ENCODE measurements at places on chromosomes 6 and 20. TPM values are rescaled to one million over a fixed set of nuclear protein-coding genes. Genes with fewer than 3 reads are reported as not detected.

Gene PCMTD2
- total RNA-seq = 83.3 TPM

DNA sequence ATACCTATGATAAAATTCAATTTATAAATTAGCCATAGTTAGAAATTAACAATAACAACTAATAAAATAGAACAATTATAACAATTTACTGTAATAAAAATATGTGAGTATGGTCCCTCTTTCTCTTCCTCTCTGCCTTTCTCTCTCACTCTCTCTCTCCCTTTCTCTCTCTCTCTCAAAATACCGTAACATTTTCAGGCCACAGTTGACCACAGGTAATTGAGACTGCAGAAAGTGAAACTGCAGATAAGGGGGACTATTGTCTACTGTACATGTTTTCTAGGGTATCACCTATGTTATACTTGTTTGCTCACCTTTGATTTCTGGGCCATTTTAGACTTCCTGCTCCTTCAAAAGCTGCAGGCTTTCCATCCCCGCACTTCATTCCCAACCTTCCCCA lies 46.8 kb downstream of the LY86 start:
- no peaks in the 10 kb centered on the region for H3K4me1 ChIP-seq
- H3K4me3 ChIP-seq = no peak overlapping the region
- H3K27me3 ChIP-seq = no peaks in the 10 kb centered on the region
- no peak overlapping the region for H3K27ac ChIP-seq
- no peak for DNase-seq

Gene FOXQ1
- total RNA-seq = not detected

Gene RUNX2
- 0.85 TPM for total RNA-seq

Gene RAET1G
- 1.6 TPM for total RNA-seq

- H3K27me3 ChIP-seq = no peaks in the 10 kb centered on the region
- DNase-seq = no peak
- H3K27ac ChIP-seq = no peak overlapping the region
- H3K4me1 ChIP-seq = no peaks in the 10 kb centered on the region
These were observed 83.1 kb upstream of the SLC24A3 start for GRCh38 chr20:19129306-19129705.

Gene OR12D1
- total RNA-seq = not detected

- no peaks in the 10 kb centered on the region for H3K27me3 ChIP-seq
- H3K27ac ChIP-seq = no peak overlapping the region
- no peak overlapping the region for H3K4me3 ChIP-seq
- no peaks in the 10 kb centered on the region for H3K4me1 ChIP-seq
- DNase-seq = no peak
These were observed 274.7 kb upstream of the ID4 start for GRCh38 chr6:19562468-19562867.

DNA sequence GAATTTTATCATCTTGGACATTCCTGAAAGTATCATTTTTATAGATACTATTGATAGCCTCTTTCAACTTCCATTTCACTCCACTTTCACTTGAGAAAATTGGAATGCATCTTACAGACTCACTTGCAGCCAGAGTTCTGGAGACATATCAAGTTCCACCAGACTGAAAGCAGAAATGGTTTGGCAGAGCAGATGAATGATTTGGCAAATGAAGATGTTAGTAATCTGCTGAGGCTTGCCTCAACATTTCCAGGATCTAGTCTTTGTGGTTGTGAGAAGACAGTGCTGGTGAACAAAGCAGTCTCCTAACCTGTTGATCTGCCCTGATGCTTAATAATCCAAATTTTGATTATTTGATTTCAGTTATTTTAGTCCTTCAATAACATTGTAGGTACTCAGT lies 202.6 kb downstream of the TRDN start:
- no peak overlapping the region for H3K4me3 ChIP-seq
- H3K27ac ChIP-seq = no peak overlapping the region
- no peaks in the 10 kb centered on the region for H3K27me3 ChIP-seq
- no peaks in the 10 kb centered on the region for H3K4me1 ChIP-seq
- DNase-seq = no peak

GRCh38 chr20:8647961-8648441 lies 420.9 kb upstream of the PLCB4 start:
- no peaks in the 10 kb centered on the region for H3K27me3 ChIP-seq
- H3K27ac ChIP-seq = peak overlapping the region; percentile 50
- H3K36me3 ChIP-seq = no peaks in the 10 kb centered on the region
- H3K4me3 ChIP-seq = no peak overlapping the region
- no peak for DNase-seq

Gene CST11
- total RNA-seq = not detected

DNA sequence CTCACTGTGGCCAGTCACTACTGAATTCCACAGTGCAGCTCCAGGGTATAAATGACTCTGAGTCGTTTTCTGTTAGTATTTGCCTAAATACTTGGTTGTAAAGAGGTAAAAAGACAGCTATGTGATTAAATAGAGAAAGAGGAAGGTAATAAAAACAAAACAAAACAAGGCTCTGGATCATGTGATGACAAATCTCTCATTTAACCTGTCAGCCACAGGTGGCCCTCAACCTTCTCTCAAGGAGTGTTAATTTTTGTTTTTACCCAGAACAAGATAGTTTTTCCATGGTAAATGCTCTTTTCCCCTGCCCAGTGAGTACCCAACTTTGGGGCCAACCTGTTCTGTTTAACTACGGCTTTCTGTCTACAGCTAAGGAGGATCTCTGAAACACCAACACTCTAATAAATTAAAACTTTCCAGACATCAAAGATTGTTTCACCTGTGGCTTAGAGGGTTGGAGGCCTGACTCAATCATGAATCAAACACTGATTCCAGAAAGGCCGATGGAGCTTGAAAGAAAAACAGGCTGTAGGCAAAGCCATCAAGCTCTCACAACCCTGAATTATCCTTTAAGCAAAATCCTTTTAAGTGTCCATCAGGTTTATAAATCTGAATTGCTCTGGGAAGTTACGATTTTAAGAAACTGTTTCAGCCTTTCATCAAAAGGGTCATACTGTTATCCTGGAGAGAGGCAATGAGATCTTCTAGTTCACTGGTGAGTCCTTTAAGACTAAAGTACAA lies 81.5 kb upstream of the BCLAF1 start:
- H3K4me3 ChIP-seq = no peak overlapping the region
- DNase-seq = no peak
- no peaks in the 10 kb centered on the region for H3K27me3 ChIP-seq
- no peaks in the 10 kb centered on the region for H3K36me3 ChIP-seq
- no peak overlapping the region for H3K27ac ChIP-seq

DNA sequence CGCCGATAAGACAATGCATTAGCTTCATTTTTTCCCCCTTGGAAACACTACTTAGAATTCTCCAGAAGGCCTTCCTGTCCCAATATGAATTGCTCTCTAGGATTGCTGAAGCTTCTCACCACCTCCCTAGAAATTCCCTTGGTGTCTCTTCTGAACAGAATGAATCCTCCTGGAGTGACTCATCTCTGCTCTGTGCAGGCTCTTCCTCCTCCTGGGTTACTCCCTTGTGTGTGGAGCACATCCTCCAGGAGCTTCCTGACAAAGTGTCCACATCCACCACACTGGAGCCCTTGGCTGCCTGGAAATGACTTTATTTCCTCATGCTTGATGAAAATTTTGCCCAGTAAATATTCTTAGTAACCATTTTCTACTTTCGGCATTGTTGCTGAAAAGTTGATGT lies 54.4 kb downstream of the DTNBP1 start:
- peaks cover 4% of the 10 kb centered on the region for H3K36me3 ChIP-seq
- no peak overlapping the region for H3K4me3 ChIP-seq
- DNase-seq = no peak

GRCh38 chr20:16083639-16084280 lies 489.5 kb downstream of the KIF16B start:
- DNase-seq = no peak
- no peak overlapping the region for H3K4me3 ChIP-seq
- no peaks in the 10 kb centered on the region for H3K4me1 ChIP-seq
- no peak overlapping the region for H3K27ac ChIP-seq

GRCh38 chr20:45972500-45973183 lies 639 bp upstream of the ZNF335 start:
- no peaks in the 10 kb centered on the region for H3K27me3 ChIP-seq
- peak overlapping the region; percentile 90 for H3K4me3 ChIP-seq

Gene TBXT
- total RNA-seq = not detected

Gene LY6G6F
- not detected for total RNA-seq

Gene APOM
- total RNA-seq = 1.0 TPM

Gene TAAR8
- total RNA-seq = not detected

GRCh38 chr6:83442752-83443151 lies 11.9 kb upstream of the ME1 start:
- no peak overlapping the region for H3K27ac ChIP-seq
- H3K36me3 ChIP-seq = no peaks in the 10 kb centered on the region
- no peaks in the 10 kb centered on the region for H3K27me3 ChIP-seq
- no peaks in the 10 kb centered on the region for H3K4me1 ChIP-seq
- no peak overlapping the region for H3K4me3 ChIP-seq
- no peak for DNase-seq

DNA sequence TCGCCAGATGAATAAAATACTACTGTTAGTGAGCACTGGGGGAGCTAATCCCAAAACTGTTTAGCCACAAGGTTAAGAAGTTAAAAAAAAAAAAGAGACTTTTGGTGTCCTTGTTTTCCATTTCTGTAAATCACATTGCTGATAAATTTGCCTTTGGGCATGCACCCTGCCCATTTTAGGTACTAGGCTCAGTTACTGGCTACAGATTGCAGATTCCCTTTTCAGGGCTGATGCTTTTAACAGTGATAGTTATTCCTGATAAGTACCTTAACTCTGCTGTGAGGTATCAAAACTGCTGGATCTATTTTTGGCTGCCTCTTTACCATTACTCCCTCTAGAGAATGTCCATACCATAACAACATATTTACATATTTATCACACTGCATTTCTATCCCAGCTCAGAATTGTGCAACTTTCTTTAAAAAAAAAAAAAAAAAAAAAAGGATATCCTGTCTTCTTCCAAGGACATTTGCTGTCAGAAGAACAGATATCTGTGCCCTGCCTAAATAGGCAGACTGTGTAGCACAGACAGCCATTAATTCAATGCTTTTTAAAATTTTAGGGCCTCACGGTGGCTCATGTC lies 94.5 kb downstream of the SSR1 start:
- peak overlapping the region; percentile 19 for H3K27ac ChIP-seq
- no peak overlapping the region for H3K4me3 ChIP-seq
- H3K36me3 ChIP-seq = peaks cover 22% of the 10 kb centered on the region
- DNase-seq = no peak
- H3K27me3 ChIP-seq = no peaks in the 10 kb centered on the region

GRCh38 chr6:17466707-17467106 lies 73.3 kb downstream of the CAP2 start:
- H3K4me1 ChIP-seq = peaks cover 11% of the 10 kb centered on the region
- H3K27ac ChIP-seq = no peak overlapping the region
- H3K36me3 ChIP-seq = peaks cover 7% of the 10 kb centered on the region
- no peak overlapping the region for H3K4me3 ChIP-seq

Data from right atrium auricular region (tissue), 2 donors.